Activated CD8-positive, alpha-beta memory T cell treated with anti-CD3 and anti-CD28 coated beads, Interleukin-2, amount 50 U/mL, for 4 hours (primary cell): ENCODE measurements at places on chromosomes 11 and 22.

DNA sequence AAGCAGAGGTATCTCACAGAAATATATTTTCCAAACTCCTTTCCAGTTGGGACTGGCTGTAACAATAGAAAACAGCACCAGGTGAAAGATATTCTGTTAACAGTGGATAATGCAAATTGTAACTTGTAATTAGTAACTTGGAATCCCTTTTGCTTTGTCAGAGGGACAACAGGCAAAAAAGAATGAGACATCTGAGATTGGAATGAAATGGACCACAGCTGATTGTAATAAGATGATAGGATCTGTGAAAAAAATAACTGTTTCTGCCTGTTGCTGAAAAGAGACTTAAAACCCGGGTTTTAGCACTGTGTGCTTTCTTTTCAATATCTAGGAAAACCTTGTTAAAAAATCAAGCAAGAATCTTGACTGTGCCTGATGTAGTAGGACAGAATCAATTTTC, 655.7 kb downstream of the METTL15 start:
- DNase-seq: no peak

DNA sequence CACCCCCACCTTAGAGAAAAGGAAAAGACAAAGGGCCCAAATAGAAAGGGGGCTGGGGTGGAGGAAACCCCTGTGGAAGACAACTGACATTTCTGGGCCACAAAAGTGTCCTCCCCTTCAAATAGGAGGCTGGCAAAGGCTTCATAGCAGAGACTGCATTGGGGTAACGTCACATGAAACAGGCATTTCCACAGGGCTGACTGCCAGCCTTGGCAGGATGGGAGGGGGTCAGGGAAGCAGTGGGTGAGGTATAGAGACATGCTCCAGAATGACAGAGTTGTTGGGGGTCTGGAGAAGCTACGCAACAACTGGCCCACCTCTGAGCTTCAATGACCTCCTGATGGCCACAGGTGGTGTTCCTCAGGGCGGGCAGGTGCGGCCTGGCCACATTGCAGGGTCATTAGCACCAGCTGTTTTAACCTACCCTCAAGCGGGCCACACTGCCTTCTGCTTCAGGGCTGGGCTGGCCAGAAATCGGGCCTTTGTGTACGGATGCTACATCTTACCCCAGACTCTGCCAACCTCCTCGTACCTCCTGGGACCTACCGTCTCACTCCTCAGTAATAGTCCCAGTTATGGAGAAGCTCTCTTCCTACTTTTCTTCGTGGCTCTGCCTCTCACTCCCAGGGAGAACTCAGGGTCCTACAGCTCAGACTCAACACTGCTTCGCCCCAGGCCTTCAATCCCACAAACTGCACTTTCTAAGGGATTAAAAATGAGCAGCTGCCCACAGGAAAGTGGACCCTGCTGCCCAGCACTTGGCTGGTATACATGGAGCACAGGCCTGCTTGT, 160.0 kb upstream of the NCAM1 start:
- no peak for DNase-seq

DNA sequence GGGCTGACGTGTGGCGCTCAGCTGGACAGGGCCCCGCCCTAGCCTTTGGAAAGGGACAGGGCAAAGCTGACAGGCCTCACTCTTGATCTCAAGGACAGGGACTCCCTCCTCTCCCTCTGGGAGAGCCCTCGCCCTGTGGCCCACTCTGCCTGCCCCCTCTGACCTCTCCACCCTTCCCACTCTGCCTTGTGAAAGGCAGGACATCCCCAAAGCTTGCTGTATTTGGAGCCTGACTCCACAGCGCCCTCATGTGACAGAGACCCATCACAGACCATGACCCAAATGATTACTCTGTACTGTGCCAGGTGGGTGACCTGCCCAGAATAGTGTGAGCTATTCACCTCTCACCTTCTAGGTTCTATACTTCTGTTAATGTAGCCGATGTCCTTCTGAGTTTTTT, 18.8 kb downstream of the P2RY2 start:
- DNase-seq: no peak

GRCh38 chr11:17798253-17798652, 63.7 kb downstream of the KCNC1 start:
- DNase-seq: no peak

- DNase-seq: no peak
These were observed 4.6 kb downstream of the MN1 start for GRCh38 chr22:27796829-27797519.

- DNase-seq: no peak
These were observed 23.5 kb downstream of the SHISA8 start for GRCh38 chr22:41891407-41891806.

GRCh38 chr11:65849366-65849765, 8.6 kb downstream of the CFL1 start:
- DNase-seq: no peak

- no peak for DNase-seq
These were observed 213.5 kb downstream of the CTTN start for GRCh38 chr11:70611821-70612220.

DNA sequence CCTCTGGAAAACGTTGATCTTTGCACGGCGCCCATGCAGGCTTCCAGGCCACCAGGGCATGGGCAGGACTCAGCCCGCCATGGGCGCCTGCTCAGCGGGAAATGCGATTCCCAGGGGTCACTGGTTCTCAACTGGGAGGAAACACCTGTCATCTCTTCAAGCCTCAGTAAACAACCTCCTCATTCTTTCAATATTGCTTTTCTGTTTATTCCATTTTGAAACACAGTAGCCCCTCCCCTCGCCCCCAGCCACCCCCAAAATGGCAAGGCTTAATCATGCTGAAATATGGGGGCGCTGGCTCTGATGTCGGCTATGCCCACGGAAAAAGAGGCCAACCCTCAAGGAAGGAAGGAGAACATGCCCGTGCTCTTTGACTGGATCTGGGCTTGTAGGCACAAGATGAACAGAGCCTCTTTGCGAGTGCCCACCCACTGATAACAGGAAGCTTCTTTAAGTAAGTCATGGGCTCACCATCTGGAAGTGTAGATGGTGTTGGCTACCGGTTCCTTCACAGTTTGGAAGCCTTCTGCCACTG, 594 bp upstream of the POU2AF1 start:
- DNase-seq: peak; percentile 49

DNA sequence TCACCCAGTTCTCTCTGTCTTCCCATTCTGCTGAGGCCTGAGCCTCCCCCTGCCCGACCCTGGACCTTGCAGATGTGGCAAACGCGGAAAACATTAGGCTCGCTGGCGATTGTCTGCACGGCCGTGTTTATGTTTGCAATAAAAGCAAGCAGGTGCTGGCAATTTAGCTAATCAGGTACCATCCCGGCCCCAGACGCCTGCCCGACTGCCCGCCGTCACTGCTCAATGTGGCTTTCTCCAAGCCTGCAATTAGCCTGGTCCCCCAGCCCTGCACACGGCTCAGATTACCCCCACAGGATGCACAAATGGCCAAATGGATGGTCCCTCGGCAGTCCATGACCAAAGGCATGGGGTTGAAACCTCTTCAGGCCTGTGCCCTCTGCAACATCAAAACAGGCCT, 259.7 kb downstream of the MN1 start:
- DNase-seq: no peak

DNA sequence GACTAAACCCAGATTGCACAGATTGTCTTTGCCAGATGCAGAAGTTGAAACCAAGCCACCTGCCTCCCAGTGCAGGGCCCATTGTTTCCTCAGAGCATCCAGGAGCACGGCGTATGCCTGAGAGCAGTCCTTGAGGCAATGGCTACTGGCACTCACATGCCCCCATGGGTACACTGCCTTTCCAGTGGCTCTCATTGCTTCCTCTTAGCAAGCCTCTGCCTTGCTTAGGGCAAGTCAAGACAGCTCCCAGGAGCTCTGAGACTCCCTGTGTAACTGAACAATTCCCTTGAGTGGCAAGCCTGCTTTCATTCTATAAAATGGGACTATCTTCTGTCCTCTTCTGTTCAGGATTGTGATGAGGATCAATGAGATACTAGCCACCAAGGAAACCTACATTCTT, 4.1 kb downstream of the SYTL2 start:
- no peak for DNase-seq

GRCh38 chr11:134385774-134386565, 26.1 kb downstream of the B3GAT1 start:
- no peak for DNase-seq
